ENCODE measurements at places on chromosomes 7 and 10.

GRCh38 chr7:22633286-22633953, 93.6 kb upstream of the IL6 start:
- DNase-seq: no peak

- DNase-seq: no peak
Measured at GRCh38 chr7:130228840-130229502, 21.3 kb downstream of the SSMEM1 start.

- no peak for DNase-seq
Measured at GRCh38 chr10:66350622-66351399, 575.0 kb upstream of the LRRTM3 start.

DNA sequence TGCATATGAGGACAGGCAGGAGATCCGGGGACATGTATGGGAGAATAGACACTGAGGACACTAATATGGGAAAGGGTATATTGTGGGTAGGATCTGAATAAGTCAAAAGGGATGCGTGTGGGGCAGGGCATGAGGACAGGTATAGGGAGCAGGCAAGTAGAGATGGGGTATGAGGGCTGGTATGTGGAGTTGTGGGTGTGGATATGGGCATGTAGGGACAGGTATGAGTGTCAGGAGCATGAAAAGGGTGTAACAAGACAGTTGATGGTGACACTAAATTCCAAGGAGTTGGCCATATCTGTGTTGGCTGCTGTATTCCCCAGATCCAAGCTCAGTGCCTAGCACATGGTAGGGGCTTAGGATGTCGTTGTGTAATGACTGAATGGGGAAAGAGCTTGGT, 84.4 kb upstream of the PAX2 start:
- no peak for DNase-seq

DNA sequence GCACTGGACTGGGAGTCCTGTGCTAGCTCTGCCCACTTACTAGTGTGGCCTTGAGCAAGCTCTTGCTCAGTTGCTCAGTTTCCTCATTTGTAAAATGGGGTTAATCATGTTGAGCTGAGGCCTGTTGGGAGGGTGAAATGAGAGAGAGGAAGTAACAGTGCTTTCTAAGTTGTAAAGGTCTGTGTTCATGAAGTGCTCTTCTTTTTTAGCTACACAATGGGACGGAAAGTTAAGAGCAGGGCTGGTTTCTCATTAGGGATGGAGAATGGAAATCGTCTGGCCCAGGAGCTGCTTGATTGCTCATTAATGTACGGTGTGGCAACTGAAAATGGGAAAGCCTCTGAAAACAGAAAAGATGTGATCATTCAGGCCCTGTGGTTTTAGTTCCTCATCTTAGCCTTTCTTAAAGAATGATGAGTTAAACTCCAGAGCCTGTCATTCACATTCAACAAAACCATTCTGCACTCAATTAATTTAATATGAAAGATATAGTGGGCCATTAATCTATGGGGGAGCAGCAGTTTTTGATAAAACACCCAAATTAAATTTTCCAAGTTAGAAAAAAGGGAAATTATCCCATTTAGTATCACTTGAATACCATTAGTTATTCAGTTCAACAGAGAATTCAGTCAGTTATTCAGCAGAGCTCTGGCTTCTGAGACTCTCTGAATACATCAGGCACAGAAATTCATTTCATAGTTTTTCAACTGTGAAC, 60.5 kb downstream of the SH2D4B start:
- no peak for DNase-seq

- DNase-seq: no peak
Measured at GRCh38 chr10:389261-389790, 254.1 kb downstream of the ZMYND11 start.

- no peak for DNase-seq
Measured at GRCh38 chr7:68697796-68698280, 900.4 kb upstream of the AUTS2 start.

- peak; percentile 99 for DNase-seq
Measured at GRCh38 chr7:149028346-149029109, at the start of gene PDIA4. PDIA4 (minus strand) TSS chr7:149028505; CDS start chr7:149028408, 97 bp downstream.

- DNase-seq: no peak
Measured at GRCh38 chr10:72303424-72304128, 29.9 kb downstream of the DDIT4 start.
